ENCODE measurements at places on chromosomes 5 and 9.

DNA sequence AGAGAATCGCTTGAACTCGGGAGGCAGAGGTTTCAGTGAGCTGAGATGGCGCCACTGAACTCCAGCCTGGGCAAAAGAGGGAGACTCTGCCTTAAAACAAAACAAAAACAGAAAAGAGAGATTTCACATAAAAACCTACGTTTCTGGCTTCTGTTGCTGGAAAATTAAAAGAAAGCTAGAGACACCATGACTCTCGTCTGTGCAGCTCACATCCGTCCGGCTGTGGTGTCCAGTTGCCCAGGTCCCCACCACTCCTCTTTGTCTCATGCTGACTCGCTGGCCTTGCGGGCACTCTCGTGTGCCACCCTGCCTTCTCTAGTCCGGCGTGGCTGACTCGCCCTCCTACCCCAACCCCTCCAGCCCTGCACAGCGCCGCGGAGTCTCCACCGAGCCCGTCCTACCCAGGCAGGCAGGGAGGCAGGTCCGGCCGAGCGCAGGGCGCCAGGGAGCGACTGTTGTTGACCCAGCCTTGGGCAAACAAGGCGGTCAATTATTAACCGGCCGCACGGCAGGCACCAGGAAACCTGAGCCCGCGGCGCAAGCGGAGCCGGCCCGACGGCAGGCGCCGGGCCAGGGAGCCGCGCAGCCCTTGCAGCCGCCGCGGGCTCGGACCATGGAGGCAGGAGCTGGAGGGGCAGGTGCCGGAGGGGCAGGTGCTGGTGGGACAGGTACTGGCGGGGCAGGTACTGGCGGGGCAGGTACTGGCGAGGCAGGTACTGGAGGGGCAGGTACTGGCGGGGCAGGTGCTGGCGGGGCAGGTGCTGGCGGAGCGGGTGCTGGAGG is at the start of gene PRRT1B:
TSS of gene PRRT1B (plus strand) at position 521 of the 783 bp plus-strand sequence. CDS start at position 614, 93 bp downstream.
- no peak within 1 kb of the TSS for H3K4me3 ChIP-seq
- H3K4me1 ChIP-seq: no peaks in the 10 kb centered on the region
- no peak for DNase-seq
- H3K36me3 ChIP-seq: no peaks in the 10 kb centered on the region
- no peak within 1 kb of the TSS for H3K27ac ChIP-seq

- no peaks in the 10 kb centered on the region for H3K36me3 ChIP-seq
- no peak overlapping the region for H3K4me3 ChIP-seq
- no peaks in the 10 kb centered on the region for H3K27me3 ChIP-seq
Measured at GRCh38 chr5:124910354-124911016, 164.0 kb upstream of the ZNF608 start.

- no peak overlapping the region for H3K27ac ChIP-seq
- no peak for DNase-seq
- no peaks in the 10 kb centered on the region for H3K36me3 ChIP-seq
- no peak overlapping the region for H3K4me3 ChIP-seq
Measured at GRCh38 chr5:106882035-106882434, 788.7 kb downstream of the EFNA5 start.

DNA sequence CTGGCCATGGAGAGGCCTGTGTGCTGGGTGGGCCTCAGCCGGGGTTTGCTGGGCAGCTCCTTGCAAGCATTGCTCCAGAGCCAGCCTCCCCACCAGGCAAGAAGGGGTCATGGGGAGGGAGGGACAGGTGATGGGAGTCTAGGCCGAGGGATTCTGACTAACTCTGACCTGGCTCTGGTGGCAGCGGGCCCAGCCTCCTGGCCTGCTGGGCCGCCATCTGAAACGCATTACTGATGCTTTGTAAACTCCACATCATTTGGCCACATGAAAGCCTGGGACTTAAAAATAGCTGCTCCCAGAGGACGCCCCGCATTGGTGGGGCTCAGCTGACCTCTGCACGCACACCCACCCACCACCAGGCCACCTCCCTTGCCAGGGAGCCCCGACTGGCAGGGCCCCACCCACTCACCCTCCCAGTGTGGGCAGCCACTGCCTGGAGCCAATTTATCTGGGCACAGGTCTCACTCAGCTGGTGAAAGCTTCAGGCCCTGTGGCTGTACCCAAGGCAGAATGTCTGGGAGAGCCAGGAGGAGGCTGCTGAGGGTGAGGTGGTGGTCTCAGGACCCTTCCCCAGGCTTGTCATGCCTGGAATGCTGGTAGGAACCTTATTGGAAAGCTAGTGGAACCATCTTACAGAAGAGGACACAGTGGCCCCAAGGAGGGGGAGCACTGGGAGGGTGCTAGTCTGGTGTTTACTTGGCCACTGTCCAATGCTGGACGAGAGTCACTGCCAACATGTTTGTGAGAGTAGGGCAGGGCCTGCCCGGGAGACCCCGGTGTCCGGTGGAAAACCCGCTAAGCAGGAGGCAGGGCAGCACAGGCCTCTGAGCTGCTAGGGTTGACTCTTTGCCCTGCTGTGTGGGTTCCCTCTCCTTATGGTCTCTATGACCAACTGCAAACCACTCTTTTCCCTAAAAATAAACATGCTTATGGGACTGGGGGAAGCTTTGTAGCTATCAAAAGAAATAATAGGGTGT is 10.8 kb downstream of the TCF7 start:
- H3K4me3 ChIP-seq: no peak overlapping the region
- H3K4me1 ChIP-seq: peaks cover 13% of the 10 kb centered on the region
- H3K27ac ChIP-seq: no peak overlapping the region
- no peak for DNase-seq

- H3K4me1 ChIP-seq: peaks cover 13% of the 10 kb centered on the region
- no peaks in the 10 kb centered on the region for H3K27me3 ChIP-seq
- no peak overlapping the region for H3K27ac ChIP-seq
- DNase-seq: no peak
Measured at GRCh38 chr9:82981552-82981951, 81.4 kb downstream of the RASEF start.

DNA sequence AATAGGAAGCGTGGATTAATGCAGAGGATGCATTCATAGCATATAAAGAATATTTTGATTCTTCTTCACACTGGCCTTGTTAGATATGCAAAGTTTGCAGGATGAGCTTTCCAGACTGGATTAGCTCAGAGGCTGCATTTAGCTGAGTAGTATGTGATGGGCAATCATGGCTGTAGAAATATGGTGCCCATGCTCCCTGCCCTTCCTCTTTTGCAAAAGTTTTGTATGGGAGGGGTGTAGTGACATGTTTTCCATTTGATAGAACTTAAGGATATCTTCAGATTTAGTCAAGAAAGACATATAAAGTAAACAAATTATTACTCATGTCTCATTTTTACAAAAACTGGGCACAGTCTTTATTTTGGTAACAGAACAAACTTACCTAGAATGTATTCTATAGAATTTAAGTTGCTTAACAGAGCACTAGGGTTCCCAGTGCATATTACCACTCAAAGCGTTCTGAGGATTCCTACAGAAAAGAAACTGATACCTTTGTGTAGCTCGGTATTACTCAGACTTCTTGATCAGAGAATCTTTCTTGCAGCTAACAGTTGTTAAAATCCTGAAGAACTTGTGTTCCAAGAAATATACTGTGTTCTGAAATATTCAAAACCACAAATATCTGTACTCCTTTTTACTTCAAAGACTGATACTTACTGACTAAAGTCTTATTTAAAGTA is 9.8 kb downstream of the GTF3C4 start:
- H3K4me1 ChIP-seq: no peaks in the 10 kb centered on the region
- no peak for DNase-seq
- no peak overlapping the region for H3K4me3 ChIP-seq
- H3K27ac ChIP-seq: no peak overlapping the region
- no peaks in the 10 kb centered on the region for H3K27me3 ChIP-seq

DNA sequence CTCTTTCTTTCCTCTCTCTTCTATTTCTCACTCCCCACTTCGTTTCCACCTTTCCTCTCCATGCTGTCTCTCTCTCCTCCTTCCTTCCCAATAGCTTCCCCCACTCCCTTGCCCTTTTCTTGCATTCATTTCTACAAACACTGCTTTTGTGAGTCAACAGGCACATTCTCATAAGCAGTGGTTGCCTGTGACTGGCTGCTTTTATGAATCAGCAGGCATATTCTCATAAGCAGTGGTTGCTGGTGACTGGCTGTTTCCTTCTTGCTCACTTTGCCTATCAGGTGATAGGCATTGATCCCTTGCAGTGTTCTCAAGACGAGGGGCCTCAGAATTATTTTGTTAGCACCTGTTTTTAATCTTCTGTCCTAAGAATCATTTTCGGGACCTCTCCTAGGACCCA is 116.1 kb upstream of the ACTBL2 start:
- H3K27me3 ChIP-seq: peaks cover 3% of the 10 kb centered on the region
- no peaks in the 10 kb centered on the region for H3K36me3 ChIP-seq

- no peak overlapping the region for H3K27ac ChIP-seq
- H3K4me1 ChIP-seq: peaks cover 30% of the 10 kb centered on the region
- H3K27me3 ChIP-seq: no peaks in the 10 kb centered on the region
Measured at GRCh38 chr9:35687306-35687705, 2.4 kb downstream of the TPM2 start.

GRCh38 chr5:63613442-63613841 is 348.8 kb downstream of the HTR1A start:
- H3K27me3 ChIP-seq: no peaks in the 10 kb centered on the region
- no peaks in the 10 kb centered on the region for H3K4me1 ChIP-seq
- no peak for DNase-seq
- no peak overlapping the region for H3K27ac ChIP-seq
- H3K4me3 ChIP-seq: no peak overlapping the region

DNA sequence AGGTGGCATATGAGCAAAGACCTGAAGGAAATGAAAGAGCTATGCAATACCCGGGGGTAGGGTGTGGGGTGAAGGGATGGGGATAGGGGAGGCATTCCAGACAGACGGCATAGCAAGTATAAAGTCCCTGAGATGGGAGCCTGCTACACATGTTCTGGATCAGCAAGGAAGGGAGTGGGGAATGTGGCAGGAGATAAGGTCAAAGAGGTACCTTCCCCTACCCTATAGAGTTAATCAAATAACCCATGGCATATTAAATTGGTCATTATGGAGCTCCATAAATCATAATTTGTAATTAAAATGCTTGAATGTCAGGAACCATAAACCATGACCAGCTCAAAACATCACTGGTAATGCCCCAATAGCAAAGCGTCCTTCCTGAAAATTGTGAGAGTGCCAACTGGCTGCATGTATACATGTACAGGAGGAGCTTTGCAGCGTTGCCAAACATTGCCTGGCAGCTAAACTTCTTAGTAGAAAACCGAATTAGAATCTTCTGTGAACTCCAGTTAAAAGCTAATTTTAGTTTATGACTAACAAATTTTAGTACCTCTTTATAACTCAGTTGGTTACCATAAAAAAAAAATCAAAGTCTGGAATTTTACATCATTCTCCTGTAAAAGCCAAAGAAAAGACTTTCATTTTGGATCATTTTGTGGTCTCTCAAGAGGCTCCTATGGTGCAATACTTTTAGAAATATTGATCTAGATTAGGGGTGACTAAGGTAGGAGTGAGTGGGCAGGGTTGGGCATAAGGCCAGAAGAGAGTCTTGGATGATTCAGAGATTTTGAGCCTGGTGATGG is 4.7 kb downstream of the DNAI1 start:
- no peak overlapping the region for H3K27ac ChIP-seq
- H3K36me3 ChIP-seq: no peaks in the 10 kb centered on the region
- no peak for DNase-seq
- H3K27me3 ChIP-seq: peaks cover 15% of the 10 kb centered on the region
- H3K4me3 ChIP-seq: no peak overlapping the region

GRCh38 chr9:69806627-69807026 is 14.0 kb upstream of the CFAP95 start:
- DNase-seq: no peak
- no peak overlapping the region for H3K27ac ChIP-seq
- H3K4me1 ChIP-seq: no peaks in the 10 kb centered on the region

DNA sequence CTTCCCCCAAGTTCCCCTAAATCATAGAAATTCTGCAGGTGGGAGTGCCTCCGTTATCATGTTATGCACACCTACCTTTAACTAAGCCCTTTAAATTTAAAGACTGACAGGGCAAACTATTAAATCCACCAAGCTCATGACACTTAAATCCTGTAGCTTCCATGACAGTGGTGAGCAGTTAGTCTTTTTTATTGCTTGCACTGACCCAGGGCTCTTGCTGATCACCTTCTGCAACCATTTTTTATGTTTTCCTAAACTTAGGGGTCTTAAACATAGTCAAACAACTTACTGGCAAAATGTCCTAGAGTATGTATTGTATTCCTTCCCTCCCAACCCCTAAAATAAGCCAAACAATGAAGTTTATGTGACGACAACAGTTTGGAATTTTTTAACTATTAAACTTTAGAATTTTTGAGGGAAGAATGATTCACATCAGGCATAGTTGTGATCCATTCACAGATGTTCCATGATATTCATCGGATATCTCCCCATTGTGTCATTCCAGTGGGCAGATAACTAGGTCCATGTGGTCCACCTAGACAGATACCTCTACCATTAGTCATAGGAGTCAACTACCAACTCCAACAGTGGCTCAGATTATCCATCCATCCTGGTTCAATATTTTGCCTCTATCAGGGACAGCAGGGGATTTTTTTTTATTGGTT is 283.1 kb downstream of the ADAMTS6 start:
- no peaks in the 10 kb centered on the region for H3K36me3 ChIP-seq
- 0 out of 2 replicates have a peak, but pooled peaks cover 3% of the 10 kb centered on the region for H3K4me1 ChIP-seq
- no peak for DNase-seq
- H3K27ac ChIP-seq: no peak overlapping the region
- H3K27me3 ChIP-seq: no peaks in the 10 kb centered on the region

All from DND-41 (cell line).